Bronchial epithelial cell (primary cell): ENCODE measurements at places on chromosomes 11 and 22. TPM values are rescaled to one million over a fixed set of nuclear protein-coding genes. Genes with fewer than 3 reads are reported as not detected.

C11orf87 gene
- total RNA-seq, result not detected in 2 replicates

ASPHD2 gene
- 3.4 and 3.8 TPM in 2 replicates for total RNA-seq

OR51B5 gene
- not detected in 2 replicates for total RNA-seq

ACR gene
- not detected in 2 replicates for total RNA-seq

IGSF22 gene
- total RNA-seq, result under 0.01 and 1.4 TPM in 2 replicates

FGF4 gene
- total RNA-seq, result not detected in 2 replicates

POTEH gene
- not detected in 2 replicates for total RNA-seq

CCDC188 gene
- not detected in 2 replicates for total RNA-seq

RIMBP3B gene
- total RNA-seq, result under 0.01 TPM in 1 of 2 replicates, not detected in the other

ANO9 gene
- total RNA-seq, result 7.4 and 9.2 TPM in 2 replicates

FAT3 gene
- total RNA-seq, result under 0.01 TPM in 2 replicates

GRCh38 chr11:44835296-44835695 lies 108.5 kb downstream of the TSPAN18 start:
- DNase-seq, result no peak

DNA sequence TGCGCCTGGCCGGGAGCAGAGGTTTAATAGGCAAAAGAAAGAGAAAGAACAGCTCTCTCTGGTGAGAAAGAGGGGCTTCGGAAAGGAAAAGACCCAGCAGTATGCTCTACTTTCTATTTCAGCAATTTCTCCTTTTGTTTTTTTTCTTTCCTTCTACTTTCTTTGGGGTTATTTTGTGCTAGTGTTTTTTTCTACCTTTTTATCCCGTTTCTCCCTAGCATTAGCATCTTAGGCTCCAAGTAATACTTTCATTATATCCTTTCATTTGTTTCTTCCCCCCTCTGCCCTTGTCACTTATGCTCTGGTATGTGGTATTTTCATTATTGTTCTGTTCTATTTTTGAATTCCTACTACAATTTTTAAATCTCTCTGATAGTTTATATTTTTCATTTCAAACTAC lies 4.5 kb downstream of the SNU13 start:
- DNase-seq, result no peak

DNA sequence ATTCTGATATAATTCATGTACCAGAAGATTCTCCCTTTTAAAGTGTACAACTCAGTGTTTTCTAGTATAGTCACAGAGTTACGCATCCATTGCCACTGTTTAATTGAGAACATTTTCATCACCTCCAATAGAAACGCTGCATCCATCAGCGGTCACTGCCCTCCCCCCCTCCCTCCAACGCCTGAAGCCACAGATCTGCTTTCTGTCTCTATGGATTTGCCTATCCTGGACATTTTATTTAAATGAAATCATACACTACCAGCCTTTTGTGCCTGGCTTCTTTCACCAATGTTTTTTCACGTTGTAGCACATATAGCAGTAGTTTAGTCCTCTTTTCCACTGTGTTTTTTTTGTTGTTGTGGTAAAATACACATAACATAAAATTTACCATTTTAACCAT lies 22.8 kb downstream of the TCP11L1 start:
- no peak for DNase-seq

DNA sequence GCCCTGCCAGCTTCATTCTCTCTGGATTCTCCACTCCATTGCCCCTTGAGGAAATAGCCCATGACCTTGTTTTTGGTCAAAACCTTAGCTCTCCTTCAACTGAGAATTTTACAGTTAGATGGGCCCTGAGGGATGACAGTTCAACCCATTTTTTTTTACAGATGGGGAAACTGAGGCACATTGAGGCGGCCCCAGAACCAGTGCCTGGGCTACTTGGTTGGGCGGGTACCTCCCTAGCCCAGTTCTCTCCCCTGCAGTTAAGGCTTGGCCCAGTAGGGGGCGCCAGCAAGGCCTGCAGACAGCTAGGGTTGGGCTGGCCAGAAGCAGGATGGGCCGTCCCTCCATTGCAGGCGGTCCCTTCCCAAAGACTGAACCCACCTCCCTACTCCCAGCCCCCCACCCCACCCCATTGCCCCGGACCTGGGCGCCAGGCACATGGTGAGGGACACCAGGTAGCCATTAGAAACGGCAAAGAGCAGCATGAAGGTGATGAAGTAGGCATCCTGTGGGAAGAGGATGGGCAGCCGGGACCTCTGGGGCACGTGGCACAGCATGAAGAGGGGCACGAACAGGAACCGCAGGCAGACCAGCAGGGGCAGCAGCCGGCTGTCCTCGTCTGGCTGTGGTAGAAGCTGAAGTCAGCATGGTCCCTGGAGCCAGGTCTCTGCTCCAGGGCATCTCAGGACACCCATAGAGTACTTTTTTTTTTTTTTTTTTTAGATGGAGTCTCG lies 7.6 kb downstream of the SLC29A2 start:
- no peak for DNase-seq

GRCh38 chr11:57087991-57088390 lies 93.8 kb upstream of the LRRC55 start:
- no peak for DNase-seq
